ENCODE measurements at places on chromosomes 2 and 18.

GRCh38 chr2:201345625-201346213 lies 11.4 kb downstream of the FLACC1 start:
- no peak for DNase-seq

- no peak for DNase-seq
Observed at GRCh38 chr2:11649093-11649492, 20.9 kb downstream of the NTSR2 start.

DNA sequence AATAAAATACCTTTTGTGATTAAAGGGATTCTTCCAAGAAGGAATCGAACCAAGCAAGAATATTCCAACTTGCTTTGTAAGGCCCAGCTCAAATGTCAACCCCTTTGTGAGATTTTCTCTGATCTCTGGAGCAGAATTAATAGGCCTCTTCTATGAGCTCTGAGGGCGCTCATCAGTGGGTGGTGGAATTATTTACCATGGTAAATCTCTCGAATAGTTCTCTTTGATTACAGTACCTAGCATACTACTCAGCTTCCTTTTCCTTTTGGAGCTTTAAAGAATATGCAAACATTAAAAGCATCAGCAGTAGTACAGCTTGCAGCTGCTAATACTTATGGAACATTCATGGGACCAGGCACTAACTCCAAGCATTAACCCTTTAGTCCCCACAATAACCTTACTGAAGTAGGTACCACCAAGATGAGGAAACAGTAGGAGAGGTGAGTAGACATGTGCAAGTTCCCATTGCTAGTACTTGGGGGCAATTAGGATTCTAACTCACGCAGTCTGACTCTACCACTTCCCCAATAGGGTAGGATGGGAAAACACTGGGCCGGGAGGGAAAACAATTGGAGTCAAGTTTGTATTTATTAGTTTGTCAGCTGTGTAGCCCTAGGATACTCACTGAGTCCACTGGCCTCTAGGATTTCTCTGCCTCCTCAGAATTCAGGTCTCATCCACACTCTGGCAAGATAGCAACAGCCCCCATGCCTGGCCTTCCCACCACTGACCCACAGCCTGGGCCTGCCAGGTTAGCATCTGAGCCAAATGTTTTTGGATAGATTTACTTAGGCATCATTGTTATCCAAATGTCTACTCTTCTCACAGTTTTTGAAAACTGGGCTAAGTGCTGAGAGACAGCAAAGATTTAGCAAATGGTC lies 21.7 kb downstream of the ADD2 start:
- no peak for DNase-seq

GRCh38 chr2:169087757-169088379 lies 18.5 kb downstream of the DHRS9 start:
- no peak for DNase-seq

DNA sequence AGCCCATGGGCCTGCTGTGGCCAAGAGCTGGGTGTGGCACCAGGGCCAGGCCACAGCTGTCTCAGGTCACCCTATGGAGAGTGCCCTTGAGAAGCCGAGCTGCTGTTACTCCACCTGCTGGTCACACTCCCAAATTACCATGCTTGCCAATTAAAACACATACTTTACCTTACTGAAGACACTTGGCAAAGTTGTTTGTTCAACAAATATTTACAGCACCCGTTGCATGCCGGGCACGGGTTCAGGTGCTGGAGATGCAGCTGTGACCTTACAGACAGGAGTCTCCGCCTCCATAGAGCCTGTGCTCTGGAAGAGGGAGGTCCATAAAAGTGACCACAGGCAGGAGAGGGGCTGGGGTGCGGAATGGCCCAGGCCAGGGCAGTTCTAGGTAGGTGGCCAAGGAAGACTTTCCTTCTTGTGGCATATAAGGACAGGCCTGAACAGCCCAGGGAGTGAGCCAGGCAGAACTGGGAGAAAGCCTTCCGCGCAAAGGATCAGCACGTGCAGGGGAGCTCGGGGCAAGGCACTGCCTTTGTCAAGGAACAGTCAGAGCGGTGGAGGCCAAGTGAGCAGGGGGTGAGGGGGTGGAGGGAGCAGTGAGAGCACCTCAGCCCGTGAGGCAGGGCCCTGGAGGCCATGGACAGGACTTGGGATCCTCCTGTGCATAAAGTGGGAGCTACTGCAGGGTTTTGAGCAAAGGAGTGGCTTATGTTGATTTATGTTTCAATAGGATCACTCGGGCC lies 23.6 kb upstream of the RBM44 start:
- peak; percentile 11 for DNase-seq

- DNase-seq, result no peak
Observed at GRCh38 chr18:49177812-49178211, 227.0 kb upstream of the SMAD7 start.

- no peak for DNase-seq
Observed at GRCh38 chr18:36273347-36273746, 24.2 kb upstream of the FHOD3 start.

GRCh38 chr18:59372975-59373374 lies 13.9 kb upstream of the LMAN1 start:
- DNase-seq, result no peak

DNA sequence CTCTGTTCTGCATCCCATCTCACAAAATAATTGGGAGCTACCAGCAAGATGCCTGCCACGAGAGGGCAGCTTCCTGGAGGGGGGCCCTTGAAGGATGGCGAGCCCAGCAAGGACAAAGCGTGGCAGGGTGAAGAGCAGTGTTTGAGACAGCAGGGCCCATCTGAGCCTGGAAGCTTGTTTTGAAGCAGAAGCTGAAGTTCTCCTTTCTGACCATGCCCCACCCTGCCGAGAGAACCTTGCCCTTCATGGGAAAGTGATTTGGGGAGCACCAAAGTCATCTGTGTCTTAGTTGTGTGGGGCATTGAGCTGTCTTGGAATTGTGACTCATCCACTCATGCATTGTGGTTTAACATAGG lies 216.3 kb downstream of the BCL11A start:
- no peak for DNase-seq

GRCh38 chr2:238061315-238062202 lies 758 bp downstream of the SCLY start:
- no peak for DNase-seq

- DNase-seq, result no peak
Observed at GRCh38 chr2:95352310-95353054, 50.0 kb upstream of the FAHD2A start.

DNA sequence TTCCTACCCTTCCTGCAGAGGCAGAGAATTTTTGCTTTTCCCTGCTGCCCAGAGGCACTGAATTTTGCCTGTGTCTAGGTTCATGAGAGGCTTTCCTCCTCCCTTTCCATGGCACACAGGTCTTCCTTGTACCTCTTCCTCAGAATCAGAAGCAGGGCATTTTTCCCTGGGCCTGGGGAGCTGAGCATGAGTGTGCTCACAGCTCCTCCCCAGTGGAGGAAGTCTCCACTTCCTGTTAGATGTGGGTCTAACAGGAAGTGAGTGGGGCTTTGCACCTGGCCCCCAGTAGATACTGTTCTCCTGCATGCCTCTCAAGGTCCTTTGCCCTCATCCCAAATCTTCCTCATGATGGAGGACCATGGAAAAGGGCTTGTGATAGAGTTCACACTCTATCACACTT lies 297.2 kb upstream of the FIGN start:
- DNase-seq, result no peak

All from activated CD8-positive, alpha-beta memory T cell treated with anti-CD3 and anti-CD28 coated beads for 1 hour (primary cell).